ENCODE measurements at places on chromosomes 16 and 17.
A peak's percentile ranks its signal among the peaks of the same experiment; 100 is the strongest.

- no peak for DNase-seq
Observed at GRCh38 chr17:44646280-44646679, 10.0 kb upstream of the MEIOC start.

DNA sequence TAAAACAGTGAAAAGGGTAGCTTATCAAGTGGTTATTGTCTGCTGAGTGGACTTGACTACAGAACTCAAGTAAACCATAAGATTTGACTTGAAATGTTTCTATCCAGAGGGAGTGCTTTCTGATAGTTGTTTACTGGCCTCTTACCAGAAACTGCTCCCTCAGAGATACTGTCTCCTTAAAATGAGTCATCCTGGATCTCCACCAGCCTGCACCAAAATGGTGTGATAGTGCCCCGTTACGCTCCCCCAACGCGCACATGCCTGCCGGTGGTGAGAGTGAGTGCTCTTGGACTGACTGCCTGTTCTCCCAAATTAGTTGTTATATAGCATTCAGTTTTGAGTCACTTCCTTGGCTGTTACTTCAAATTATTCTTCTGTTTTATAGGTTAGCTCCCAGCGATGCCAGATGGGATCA, 22.9 kb downstream of the PRCD start:
- DNase-seq: peak; percentile 85

DNA sequence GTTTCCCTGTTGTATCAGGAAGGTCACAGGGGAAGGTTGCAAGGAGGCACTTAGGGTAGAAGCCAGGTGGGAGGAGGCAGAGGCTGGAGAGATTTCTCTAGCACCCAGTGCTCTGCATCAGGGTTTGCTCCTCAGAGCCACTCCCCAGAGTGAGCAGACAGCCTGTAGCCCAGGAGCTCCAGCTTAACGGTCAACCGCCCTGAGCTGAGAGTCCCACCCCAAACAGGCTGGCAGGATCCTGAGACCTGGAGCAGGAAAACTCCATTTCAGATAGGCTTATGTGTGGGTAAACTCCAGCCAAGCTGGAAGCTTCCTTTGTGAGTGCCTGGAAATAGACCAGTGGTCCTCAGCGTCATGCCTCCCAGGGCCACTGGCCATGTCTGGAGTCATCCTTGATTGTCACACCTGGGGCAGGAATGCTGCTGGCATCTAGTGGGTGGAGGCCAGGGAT, 37.9 kb downstream of the MPRIP start:
- DNase-seq: no peak

- DNase-seq: peak; percentile 71
Observed at GRCh38 chr16:3654249-3654991, at the start of gene DNASE1. Gene DNASE1 (plus strand): TSS chr16:3654691. CDS start chr16:3655374, 683 bp downstream.
